NCI-H2081 (cell line): ENCODE measurements at places on chromosomes 1 and 21.

GRCh38 chr1:6547301-6547700 is 7.0 kb downstream of the NOL9 start:
- DNase-seq: no peak

DNA sequence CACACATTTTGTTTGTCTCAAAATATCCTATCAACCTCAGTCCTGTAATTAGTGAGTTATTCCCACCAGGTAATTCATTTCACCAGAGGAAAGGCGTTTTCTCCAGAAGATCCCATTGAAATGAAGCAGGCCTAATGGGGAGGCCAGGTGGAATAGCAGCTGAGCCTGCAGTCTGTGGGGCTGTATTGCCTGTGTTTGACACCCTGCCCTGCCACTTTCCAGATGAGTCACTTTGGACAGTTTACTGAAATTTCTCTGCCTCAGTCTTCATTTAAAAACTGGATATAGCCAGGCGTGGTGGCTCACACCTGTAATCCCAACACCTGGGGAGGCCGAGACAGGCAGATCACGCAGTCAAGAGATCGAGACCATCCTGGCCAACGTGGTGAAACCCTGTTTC is 78.1 kb upstream of the PPP2R5A start:
- no peak for DNase-seq

GRCh38 chr1:58431901-58432620 is 114.5 kb downstream of the OMA1 start:
- DNase-seq: no peak

DNA sequence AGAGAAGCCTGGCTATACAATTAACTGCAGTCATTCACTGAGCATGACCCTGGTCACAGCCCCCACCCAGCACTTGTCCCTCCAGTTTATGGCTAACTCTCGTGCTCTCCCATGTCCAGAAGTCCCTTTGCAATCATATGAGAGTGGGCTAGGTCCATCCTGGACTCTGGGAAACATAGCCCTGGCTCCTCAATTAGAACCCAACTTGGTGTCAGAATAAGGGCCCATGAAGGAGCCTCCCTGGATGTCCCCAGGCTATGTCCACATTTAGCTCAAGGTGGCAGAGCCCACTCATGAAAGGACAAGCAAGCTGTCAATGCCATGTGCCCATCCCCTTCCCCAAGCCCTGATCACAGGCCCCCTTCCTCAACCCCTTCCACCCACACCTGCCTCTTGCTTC is 27.4 kb upstream of the HPDL start:
- DNase-seq: no peak

- DNase-seq: no peak
Observed at GRCh38 chr1:184463680-184464079, 76.9 kb downstream of the C1orf21 start.

DNA sequence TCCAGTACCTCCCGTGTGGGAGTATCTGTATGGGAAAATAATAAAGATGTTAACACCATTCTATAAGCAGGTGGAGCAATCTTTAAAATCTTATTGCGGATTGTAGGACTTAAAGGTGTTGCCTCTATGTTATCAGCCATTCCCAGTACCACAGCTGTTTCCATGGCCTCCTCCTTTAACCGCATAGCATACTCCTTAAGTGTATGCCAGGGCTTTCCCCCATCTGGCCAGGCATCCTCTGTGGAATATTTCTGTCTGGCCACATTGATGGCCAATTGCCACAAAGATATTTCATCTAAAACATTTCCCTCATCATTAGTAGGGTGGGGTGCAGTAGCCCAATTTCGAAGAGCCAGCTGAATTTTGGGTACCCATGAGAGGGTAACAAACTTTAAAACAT is 7.3 kb upstream of the STUM start:
- no peak for DNase-seq

DNA sequence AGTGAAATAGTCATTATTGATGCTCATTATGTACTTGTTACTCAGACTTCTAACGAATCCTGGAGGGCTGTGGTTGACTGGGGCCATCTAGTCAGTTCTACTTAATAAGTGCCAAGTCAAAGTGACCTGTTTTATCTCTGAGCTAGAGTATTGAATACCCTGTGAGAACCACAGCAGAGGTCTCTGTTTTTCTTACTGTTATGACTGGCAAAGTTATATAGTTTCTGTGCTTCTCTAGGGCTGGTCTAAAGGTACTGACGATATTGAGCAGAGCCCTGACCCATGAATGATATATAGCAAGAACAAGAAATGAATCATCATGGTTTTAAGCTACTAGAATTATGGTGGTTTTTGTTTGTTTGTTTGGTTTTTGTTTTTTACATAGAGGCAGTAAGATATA is 555.8 kb downstream of the PLA2G4A start:
- no peak for DNase-seq

GRCh38 chr1:30745834-30746208 is 11.8 kb downstream of the LAPTM5 start:
- DNase-seq: no peak

GRCh38 chr1:71046891-71047634 is 553 bp downstream of the PTGER3 start:
- DNase-seq: no peak

- peak; percentile 90 for DNase-seq
Observed at GRCh38 chr1:155255243-155256007, at the start of gene ENTREP3. TSS of gene ENTREP3 (minus strand) at chr1:155255483. CDS start at chr1:155254877, 606 bp downstream.

GRCh38 chr1:42201986-42202385 is 37.4 kb upstream of the GUCA2A start:
- no peak for DNase-seq

DNA sequence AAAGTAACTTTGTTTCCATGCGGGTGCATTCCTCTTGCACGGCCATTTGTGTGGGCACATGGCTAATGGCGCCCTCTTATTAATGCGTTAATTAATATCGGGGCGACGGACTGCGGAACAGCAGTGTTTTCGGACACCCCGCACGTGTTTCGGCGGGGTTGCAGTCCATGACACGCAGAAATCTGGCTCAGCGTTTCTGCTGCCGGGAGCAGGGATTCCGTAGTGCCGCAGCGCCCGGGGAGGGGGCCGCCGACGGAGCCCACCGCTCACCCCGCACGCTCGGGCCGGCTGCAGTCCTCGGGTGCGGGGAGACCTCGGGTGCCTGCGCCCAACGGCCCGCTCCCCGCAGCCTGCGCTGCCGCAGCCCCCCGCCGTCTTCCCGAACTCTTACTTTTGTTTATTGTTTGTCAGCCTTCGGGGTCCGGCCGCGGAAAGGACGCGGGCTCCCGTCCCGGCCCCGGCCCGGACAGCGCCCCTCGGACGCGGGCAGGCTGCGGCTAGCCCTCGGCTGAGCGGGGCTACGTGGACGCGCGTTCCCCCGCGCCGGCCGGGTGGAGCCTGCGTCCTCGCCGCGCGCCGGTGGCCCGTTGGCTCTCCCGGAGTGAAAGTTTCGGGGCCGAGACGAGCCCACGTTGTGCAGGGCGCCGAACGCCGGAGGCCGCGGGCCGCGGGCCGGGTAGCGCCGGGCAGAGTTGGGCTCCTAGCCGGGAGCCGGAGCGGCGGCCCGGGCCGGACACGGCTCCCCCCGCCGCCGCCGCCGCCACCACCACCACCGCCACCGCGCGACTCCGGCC is 849 bp downstream of the NFIA start:
- no peak for DNase-seq

DNA sequence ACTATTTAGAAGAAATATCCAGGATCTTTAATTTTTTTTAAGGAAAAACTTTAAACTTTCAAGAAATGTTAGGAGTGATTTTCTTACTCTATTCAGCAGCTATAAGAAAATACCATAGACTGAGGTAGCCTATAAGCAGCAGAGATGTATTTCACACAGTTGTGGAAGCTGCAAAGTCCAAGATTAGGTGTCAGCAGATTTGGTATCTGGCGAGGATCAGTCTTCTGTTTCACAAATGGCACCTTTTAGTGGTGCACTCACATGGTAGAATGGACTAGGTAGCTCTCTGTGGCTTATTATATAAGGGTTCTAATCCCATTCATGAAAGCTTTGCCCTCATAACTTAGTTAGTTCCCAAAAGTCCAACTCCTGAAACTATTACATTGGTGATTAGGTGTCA is 207.4 kb downstream of the NCAM2 start:
- no peak for DNase-seq

- no peak for DNase-seq
Observed at GRCh38 chr1:14128096-14128495, 428.1 kb downstream of the PRDM2 start.

GRCh38 chr1:101748077-101748476 is 248.6 kb downstream of the OLFM3 start:
- no peak for DNase-seq

DNA sequence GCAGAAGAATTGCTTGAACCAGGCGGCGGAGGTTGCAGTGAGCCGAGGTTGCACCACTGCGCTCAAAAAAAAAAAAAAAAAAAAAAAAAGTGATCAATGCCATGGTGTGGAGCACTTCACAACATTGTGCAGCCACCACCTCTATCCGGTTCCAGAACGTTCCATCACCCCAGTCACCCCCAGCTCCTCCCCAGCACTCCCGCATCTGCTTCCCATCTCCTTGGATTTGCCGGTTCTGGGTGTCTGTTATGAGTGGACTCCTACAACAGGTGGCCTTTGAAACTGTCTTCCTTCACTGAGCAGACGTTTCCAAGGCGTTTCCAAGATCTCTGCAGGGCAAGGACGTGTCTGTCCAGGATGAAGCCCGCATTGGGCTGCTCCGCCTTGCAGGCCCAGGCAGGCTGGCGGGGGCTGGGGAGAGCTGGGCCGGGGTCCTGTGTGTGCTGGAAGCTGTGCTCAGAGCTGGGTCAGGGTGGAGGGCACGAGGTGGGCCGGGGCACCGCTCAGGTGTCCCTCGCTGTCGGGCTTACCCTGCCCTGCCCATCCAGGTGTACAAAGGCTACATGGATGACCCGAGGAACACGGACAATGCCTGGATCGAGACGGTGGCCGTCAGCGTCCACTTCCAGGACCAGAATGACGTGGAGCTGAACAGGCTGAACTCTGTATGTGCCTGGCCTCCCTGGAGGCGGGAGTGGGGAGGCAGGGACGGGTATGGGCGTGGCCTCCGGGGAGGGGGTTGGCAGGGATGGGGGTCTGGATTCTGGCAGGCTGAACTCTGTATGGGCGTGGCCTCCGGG is 14.9 kb upstream of the LRRC3 start:
- no peak for DNase-seq

GRCh38 chr1:176531036-176531435 is 68.1 kb downstream of the PAPPA2 start:
- no peak for DNase-seq

GRCh38 chr1:8212580-8213031 is 105.3 kb upstream of the SLC45A1 start:
- no peak for DNase-seq

DNA sequence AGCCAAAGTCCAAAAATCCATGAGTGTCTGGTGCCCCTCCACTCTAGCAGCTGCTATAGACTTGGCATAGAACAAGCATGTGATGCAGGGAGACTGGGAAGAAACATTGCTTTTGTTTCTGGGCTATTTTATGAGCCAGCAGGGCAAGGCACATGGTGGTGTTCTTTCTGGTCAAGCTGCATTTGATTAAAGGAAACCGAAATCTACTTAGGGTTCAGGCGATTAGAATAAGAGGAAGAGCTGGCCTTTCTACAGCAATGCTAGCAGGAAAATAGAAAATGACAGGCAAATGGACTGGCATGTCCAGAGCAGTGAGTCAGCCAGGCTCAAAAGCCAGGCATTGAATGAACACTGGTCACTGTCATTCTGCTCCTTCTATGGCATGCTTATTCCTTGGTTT is 28.5 kb upstream of the ARHGAP29 start:
- DNase-seq: no peak

- DNase-seq: no peak
Observed at GRCh38 chr1:55060133-55060999, 21.0 kb downstream of the PCSK9 start.

DNA sequence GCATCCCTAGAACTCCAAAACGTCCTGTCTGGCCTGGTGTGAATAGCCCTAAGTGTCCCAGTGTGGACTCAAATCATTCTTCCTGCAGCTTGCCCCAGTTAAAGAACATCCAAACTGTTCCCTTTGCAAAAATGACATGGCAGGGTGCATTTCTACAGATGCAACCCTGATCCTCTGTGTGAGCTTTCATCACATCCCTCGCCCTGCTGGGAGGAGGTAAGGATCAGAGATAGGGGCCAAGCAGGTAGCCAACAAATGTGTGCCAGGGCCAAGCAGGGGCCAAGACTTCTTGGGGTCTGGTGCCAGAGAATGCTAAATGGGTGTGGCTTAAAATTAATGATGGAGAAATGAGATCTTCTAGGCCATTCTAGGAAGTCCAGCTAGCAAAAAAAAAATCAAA is 27.1 kb upstream of the MPZL1 start:
- no peak for DNase-seq

GRCh38 chr1:206883160-206883559 is 14.1 kb upstream of the IL24 start:
- DNase-seq: no peak

GRCh38 chr1:59025201-59025600 is 241.4 kb upstream of the JUN start:
- no peak for DNase-seq

DNA sequence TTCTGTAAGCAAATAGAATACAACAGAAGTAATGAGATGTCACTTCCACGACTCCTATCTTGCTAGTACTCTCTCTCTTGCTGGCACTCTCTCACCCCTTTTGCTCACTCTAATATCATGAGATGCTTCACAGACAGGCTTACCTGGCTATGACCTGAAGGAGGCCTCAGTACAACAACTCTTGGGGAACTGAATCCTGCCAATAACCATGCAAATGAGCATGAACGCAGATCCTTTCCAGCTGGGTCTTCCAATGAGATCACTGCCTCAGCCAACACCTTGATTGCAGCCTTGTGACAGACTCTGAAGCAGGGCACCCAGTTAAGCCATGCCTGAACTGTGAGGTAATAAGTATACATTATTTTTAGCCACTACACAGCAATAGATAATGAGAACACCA is 53.1 kb upstream of the ADAR start:
- DNase-seq: no peak

DNA sequence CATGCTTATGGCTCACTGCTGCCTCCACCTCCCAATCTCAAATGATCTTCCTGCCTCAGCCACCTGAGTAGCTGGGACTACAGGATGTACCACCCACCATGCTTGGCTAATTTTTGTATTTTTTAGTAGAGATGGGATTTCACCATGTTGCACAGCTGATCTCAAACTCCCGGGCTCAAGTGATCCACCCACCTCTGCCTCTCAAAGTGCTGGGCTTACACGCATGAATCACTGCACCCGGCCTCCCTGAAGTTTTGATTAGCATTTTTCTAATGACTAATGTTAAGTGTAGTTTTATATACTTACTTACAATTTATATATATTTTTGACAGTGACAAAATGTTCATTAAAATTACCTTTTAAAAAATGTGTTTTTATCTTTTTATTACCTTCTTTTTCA is 41.1 kb downstream of the ZNF678 start:
- DNase-seq: no peak

DNA sequence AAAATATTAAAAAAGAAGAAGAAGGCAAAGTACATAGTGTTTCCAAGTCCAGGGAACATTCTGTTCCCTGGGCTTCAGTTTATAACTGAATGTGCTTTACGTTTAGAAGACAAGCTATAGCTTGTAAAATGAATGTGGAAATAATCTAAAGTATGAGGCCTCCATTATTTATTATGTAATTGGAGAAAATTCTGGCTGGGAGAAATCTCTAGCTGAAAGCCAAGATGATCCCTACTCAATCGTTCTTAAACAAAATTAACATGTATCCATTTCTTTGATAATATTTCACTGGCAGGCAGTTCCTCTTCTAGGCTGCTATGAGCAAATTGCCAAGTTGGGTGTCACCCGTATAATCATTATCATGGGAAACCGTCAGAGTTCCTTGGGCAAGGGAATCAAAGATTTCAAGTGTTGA is 52.2 kb upstream of the ETS2 start:
- no peak for DNase-seq
